Stimulated activated CD4-positive, alpha-beta T cell treated with anti-CD3 and anti-CD28 coated beads, Interleukin-1b, Interleukin-23, amount 100 ng/mL, for 1 hour (primary cell): ENCODE measurements at places on chromosomes 4 and X.

GRCh38 chr4:47551682-47552081 is 66.6 kb downstream of the ATP10D start:
- DNase-seq: no peak

DNA sequence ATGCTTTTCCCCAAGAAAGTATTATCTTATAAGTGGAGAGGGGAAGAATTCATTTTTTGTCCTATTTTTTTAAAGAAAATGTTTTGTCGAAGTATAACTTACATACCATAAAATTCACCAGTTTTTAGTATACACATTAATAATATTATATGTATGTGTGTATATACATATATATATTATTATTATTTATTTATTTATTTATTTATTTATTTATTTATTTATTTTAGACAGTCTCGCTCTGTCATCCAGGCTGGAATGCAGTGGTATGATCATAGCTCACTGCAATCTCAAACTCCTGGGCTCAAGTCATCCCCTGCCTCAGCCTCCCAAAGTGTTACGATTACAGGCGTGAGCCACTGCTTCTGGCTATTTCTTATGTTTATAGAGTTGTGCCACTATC is 334.1 kb downstream of the ZNF674 start:
- DNase-seq: no peak

DNA sequence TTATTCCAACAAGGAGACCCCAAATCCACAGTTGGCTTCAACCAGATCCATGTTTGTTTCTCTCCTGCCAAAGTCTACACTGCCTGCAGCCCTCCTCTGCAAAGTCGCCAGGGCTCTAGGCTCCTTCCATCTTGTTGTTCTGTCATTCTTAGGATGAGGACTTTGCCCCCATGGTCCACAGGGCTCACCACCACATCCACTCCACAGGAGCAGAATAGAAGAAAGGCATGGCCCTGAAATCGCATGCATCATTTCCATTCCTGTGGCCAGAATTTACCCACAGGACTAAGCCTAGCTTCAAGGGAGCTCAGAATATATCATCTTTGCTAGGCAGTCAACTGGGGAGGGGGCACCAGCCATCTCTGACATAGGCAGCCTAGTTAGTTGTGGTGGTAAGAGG is 254.7 kb downstream of the FBXW7 start:
- no peak for DNase-seq

GRCh38 chr4:62822306-62822705 is 1586.9 kb downstream of the TECRL start:
- DNase-seq: no peak
